ENCODE measurements at places on chromosomes 1 and 21. TPM values are rescaled to one million over a fixed set of nuclear protein-coding genes. Genes with fewer than 3 reads are reported as not detected.

GRCh38 chr1:80640978-80641377, 1159.8 kb upstream of the ADGRL2 start:
- no peak for DNase-seq

UBAP2L gene
- 210 TPM for polyA plus RNA-seq

DNA sequence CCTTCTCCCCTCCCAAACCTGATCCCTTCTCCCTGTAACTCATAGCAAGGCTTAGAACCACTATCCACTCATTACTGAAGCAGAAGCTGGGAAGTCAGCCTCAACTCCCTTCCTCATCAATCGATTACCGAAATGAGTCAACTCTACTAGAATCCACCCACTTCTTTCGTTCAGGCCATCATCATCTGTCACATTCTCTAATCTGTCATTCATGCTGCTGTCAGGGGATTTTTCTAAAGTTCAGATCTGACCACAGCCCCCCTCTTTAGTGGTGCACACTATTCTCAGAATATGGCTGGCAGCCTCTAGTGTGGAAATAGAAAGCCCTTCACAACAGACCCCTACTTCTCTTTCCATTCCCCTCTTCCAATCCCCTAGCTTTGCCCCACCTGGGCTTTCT, 5.1 kb downstream of the NT5C1A start:
- DNase-seq = no peak

DNA sequence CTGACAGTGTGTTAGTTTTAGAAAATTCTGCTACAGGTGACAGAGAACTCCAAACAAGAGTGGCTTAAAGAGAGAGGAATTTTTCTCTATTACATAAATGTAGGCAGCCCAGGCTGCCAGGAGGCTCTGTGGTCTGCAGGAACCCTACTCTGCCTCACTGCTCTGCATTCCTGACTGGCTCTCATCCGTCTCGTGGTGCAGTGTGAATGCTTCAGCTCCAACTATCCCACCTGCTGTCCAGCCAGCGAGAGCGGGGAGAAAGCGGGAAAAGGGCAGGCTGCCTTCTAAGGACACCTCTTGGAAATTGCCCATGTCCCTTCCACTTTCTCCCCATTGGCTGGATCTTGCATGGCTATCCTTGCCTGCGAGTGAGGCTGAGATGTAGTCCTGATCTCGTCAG, 131.3 kb downstream of the PEX14 start:
- DNase-seq = no peak

DNA sequence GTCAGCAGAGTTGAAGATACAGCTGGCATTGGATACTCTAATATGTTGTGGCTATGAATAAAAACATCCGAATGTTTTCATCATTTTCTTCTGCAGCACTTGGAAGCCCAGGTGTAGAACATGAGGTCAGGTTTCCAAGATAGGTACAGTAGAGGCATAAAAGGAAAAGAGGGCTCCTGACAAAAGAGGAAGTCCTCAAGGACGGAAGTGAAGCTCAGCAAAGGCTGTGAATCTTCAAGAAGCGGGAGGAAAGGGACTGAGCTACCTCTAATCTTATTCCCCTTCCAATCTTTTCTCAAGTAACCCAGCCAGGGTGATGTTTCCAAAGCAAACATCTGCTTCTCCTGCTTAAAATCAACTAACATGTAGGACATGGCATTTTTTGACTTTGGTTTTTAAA, 4.4 kb upstream of the PIK3C2B start:
- DNase-seq = no peak

DNA sequence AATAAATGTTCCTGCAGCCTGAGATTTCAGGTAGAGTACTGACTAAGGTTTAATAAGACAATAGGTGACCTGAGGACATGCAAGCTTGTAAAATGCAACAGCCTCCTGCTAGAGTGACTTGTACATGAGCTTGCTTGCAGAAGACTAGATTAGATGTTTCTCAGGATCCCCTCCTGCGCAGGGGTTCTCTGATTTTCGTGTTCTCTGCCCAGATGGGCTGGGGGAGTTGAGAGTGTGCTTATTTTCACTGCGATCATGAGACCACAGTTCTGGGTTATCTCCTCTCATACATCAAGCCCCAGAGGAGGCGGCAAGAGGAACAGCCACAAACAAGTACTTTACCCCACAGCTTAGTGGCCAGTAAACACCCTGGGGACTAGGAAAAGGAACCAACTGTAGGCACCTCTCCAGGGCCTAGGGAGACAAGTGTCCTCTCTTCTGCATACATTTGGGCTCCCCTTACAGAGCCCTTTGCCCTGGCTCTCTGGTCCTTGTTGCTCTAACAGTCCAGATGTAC, 8.0 kb downstream of the TMEM81 start:
- no peak for DNase-seq

DNA sequence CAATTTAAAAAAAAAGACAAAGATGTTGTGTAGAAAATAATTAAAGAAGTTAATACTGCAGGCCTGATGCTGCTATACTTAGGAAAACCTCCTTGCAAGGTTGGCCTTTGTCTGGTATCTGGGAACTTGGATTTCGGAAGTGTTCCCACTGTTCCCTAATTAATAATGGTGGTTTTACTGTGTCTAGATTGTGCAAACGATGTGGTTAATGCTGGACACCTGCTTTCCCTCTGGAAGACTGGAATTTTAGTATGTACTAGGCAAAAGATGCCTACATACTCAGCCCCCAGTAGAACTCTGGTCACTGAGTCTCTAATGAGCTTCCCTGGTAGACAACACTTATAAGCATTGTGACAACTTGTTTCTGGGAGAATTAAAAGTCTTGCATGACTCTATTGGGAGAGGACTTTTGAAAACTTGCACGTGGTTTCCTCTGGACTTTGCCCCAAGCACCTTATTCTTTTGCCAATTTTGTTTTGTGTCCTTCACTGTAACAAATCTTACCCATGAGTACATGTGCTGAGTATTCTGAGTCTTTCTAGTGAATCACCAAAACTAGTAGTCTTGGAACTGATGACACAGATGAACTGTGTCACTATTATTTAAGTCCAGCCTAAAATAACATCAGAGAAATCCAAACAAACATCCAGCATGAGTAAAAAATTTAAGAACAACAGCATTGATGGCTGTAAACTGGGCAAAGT, 40.4 kb downstream of the LIN9 start:
- DNase-seq = no peak

GRCh38 chr1:29195881-29196291, 14.2 kb upstream of the SRSF4 start:
- DNase-seq = no peak

GRCh38 chr1:224213438-224214119, 30.5 kb downstream of the DEGS1 start:
- no peak for DNase-seq

- DNase-seq = no peak
Measured at GRCh38 chr1:58710190-58711085, 10.6 kb upstream of the MYSM1 start.

CLIC6 gene
- polyA plus RNA-seq = 2.3 TPM

GRCh38 chr1:93678491-93678890, 3.1 kb downstream of the BCAR3 start:
- DNase-seq = no peak

OTUD7B gene
- polyA plus RNA-seq = 22.1 TPM

DNA sequence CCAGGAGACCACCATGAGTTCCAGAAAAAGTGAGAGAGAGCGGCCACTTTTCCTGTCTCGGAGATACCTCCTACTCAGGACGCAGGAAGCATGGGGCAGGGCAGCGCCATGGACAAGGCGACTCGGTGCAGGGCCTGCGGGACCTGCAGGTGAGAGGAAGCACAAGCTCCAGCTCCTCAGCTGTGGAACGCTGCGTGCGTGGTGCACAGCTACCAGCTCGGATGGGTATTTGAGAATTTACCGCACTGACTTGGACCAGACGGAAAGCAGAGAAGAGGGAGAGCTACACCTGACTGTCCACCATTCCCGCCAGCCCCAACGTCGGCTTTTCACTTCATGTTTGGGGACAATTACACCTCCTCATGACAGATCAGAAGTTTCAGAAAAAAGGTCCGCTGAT, 8.2 kb upstream of the CDK11A start:
- no peak for DNase-seq

PTPN22 gene
- polyA plus RNA-seq = 0.57 TPM

DNA sequence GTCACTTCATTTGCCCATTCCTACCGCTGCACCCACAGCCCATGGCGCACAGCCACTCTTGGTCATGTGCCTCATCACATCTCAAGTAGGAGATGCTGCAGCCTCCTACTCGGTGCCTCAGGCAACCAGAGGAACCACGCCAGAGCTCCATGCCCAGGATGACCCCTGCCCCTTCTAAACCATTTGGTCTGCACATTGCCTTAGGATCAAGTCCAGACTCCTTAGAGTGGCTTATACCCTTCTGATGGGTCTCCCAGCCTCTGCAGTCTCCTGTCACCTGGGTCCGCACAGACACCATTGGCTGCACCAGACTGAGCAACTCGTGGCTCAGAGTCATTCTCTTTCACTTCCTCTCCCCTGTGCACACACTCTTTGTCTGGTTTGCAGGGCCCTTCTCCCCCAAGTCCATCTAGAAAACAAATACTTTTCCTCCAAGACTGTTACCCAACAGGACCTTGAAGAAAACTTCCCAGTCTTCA, 2.2 kb upstream of the ADORA3 start:
- no peak for DNase-seq

- DNase-seq = no peak
Measured at GRCh38 chr1:151175863-151176262, at the start of gene TMOD4. Gene TMOD4 (minus strand): TSS chr1:151175981. CDS start chr1:151174875, 1,106 bp downstream.

DNA sequence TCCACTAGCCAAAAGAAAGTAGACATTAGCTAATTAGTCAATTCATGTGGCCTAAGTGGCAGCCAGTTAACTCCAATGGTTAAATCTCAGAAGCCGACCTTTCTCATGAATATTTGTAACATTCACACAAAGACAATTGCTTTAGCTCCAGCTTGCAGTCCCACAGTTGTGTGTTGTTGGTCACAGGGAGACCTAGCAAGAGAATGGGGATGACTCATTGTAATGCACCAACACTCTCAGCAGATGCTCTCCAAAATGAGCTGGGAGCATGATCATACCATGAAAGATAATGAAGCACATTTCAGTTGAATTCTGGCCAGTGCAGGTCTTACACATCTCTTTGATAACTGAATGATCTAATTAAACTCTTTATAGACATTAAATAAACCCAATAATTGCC, 160.4 kb downstream of the HLX start:
- no peak for DNase-seq

All from left kidney (tissue), 8 donors.